ENCODE measurements at places on chromosomes 2 and 18.

GRCh38 chr18:78607221-78607620 lies 372.4 kb upstream of the SALL3 start:
- H3K4me3 ChIP-seq: no peak overlapping the region
- no peaks in the 10 kb centered on the region for H3K27me3 ChIP-seq
- no peak for DNase-seq
- no peaks in the 10 kb centered on the region for H3K36me3 ChIP-seq

GRCh38 chr2:109428841-109429566 lies 184.8 kb downstream of the SEPTIN10 start:
- no peak overlapping the region for H3K4me3 ChIP-seq
- no peak for DNase-seq

DNA sequence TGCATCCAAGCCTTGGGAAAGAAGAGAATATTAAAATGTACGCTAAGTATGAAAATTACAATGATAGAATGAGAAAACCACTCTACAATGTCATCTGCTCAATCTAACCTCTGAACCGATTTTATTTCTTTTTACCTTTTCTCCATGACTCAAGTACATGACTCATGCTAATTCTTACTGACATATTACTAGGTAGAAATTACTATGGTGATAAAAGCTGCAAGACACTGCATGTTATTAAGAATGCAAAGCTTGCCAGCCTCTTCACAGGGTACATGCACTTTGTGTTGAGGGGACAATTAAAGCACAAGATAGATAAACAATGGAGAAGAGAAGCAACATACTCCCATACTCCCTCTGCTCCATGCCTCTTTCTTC lies 20.7 kb downstream of the SFT2D3 start:
- H3K4me1 ChIP-seq: no peaks in the 10 kb centered on the region
- no peaks in the 10 kb centered on the region for H3K36me3 ChIP-seq
- no peak for DNase-seq
- no peak overlapping the region for H3K27ac ChIP-seq

DNA sequence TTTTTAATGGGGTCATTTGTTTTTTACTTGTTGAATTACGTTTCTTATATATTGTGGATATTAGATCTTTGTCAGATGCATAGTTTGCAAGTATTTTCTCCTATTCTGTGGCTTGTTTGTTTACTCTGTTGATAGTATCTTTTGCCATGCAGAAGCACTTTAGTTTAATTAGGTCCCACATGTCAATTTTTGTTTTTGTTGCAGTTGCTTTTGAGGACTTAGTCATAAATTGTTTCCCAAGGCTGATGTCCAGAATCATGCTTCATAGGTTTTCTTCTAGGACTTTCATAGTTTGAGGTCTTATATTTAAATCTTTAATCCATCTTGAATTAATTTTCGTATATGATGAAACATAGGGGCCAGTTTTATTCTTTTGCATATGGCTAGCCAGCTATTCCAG lies 13.2 kb downstream of the PIKFYVE start:
- no peak overlapping the region for H3K4me3 ChIP-seq
- no peak for DNase-seq
- H3K27me3 ChIP-seq: no peaks in the 10 kb centered on the region
- no peaks in the 10 kb centered on the region for H3K4me1 ChIP-seq

Measured in uterus (tissue), 4 donors.